Activated CD8-positive, alpha-beta memory T cell treated with anti-CD3 and anti-CD28 coated beads, Interleukin-2, amount 10 ng/mL, durations not matched to agents 7 days and 5 days (primary cell): ENCODE measurements at places on chromosomes 7 and 10. TPM values are rescaled to one million over a fixed set of nuclear protein-coding genes. Genes with fewer than 3 reads are reported as not detected.
A peak's percentile ranks its signal among the peaks of the same experiment; 100 is the strongest.

- no peak overlapping the region for H3K27ac ChIP-seq
- DNase-seq: peak; percentile 50
- H3K4me1 ChIP-seq: peaks cover 2% of the 10 kb centered on the region
- no peak overlapping the region for H3K4me3 ChIP-seq
Observed at GRCh38 chr7:108049962-108050361, 47.0 kb upstream of the LAMB1 start.

- H3K4me1 ChIP-seq: peaks cover 45% of the 10 kb centered on the region
- no peaks in the 10 kb centered on the region for H3K27me3 ChIP-seq
- H3K27ac ChIP-seq: no peak overlapping the region
- no peak for DNase-seq
- H3K4me3 ChIP-seq: no peak overlapping the region
Observed at GRCh38 chr10:119281581-119282071, 74.3 kb downstream of the GRK5 start.

Gene ZPBP
- not detected for total RNA-seq

Gene ARMC3
- total RNA-seq: not detected
